ENCODE measurements at places on chromosomes 13 and 19.
A peak's percentile ranks its signal among the peaks of the same experiment; 100 is the strongest.

DNA sequence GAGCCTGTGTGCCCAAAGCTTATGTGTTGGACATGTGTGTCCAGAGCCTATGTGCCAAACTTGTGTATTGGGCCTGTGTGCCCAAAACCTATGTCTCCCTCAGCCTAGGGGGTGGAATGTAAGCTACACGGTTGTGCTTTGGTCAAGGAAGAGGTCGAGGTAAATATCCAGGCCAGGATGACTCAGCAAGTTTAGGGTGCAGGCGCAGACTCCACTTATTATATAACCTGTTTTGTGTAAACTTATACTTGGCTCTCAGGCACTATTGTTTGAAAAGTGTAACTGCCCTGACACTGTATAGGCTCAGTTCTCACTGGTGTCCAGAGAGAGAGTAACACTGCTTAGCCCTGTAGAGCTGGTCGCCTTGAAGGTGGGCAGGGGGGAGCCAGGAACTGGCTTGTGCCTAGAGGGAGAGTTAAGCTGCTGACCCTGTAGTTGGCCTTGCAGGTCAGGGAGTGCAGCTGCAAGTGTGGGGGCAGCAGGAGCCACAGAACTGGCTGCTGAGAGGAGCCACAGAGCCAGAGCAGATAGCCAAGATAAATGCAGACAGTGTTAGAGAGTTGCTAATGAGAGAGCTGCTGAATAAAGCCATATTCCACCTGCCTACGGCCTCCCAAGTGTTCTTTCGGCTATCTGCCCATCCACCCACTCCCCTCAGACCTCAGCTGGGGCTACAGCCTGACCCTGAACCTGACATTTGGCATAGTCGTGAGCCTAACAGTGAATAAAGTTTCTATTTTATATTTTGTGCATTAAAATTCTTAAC is 517.2 kb upstream of the SLITRK1 start:
- no peak for DNase-seq

- no peak for DNase-seq
Measured at GRCh38 chr19:43499042-43499441, 5.5 kb downstream of the PHLDB3 start.

GRCh38 chr19:49486232-49486631 is 1.2 kb upstream of the RPL13A start:
- no peak for DNase-seq

DNA sequence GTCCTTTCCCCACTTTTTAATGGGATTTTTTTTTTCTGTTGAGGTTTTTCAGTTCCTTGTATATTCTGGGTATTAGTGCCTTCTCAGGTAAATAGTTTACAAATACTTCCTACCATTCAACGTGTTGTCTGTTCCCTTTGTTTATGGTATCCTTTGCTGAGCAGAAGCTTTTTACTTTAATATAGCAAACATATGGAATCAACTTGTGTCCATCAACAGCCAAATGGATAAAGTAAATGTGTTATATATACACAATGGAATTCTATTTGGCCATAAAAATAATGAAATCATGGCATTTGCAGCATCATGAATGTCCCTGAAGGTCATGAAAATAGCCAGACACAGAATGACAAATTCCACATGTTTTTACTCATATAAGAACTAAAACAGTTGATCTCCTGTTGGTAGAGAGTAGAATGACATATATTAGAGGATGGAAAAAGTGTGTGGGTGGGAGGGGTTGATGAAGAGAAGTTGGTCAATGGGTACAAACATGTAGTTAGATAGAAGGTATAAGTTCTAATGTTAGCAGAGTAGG is 500.8 kb downstream of the SLITRK6 start:
- no peak for DNase-seq

DNA sequence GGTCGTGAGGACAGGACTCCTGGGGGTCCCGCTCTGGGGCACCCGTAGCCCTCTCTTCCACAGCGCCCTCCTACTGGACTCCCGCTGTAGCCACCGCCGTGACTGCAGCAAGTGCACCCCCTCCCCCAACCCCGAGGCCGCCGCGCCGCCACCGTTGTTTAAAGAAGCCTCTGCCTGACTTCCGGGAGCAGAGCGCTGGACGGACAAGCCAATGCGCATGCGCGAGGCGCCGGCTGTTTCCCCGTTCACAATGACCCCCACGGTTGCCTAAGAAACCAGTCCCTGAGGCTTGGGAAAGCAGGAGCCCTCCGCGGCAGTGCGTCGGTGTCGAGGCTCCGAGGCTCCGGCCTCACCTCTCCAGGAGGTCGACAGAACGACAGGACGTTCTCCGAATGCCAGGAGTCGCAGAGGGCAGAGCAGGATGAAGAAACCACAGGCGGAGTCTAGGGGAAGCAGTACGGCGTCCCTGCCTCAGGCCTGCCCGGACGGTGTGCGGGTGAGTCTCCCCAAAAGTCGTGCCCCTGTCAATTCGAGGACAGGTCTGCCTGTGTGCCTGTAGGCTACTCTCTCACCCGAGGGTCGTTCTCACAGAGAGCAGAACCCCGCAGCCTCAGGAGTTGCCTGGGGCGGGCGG is 70.5 kb upstream of the ZNF420 start:
- peak; percentile 21 for DNase-seq

GRCh38 chr13:95707442-95708390 is 30.8 kb downstream of the DNAJC3 start:
- no peak for DNase-seq

DNA sequence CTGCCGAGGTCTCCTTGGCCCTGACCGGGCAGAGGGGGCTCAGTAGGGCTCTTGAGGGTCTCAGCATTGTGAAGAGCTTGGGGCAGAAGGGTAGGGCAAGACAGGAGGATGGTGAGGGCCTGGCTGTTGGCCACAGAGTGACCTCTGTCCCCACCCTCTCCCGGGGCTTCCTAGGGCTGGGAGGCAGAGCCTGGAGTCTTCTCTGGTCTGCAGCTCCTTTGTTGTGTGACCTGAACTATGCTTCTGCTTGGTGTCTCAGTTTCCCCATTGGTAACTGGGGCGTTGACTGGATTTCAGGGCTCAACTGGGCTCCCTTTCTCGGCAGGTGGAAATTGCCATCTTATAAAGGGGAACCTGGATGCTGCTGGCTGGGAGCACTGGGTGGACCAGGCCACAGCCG is 30.1 kb upstream of the PEPD start:
- DNase-seq, result no peak

DNA sequence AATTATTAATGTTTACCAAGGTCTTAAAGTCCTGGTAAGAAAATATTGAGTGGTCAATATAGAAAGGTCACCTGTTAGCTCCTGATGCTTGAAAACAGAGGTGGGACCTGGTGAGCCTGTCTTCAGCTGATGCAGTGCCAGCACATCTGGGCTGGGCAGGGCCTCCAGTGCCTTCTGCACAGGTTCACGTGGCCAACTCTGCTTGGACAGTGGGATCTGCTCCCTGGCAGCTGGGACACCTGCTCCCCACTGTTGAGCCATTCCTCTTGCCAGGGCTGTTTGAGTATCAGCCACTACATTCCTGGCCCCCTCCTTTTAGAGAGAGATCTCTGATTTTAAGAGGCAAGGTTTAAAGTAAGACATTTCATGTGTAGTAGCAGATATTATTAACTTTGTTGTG is 135.0 kb downstream of the TM9SF2 start:
- DNase-seq, result no peak

- peak; percentile 13 for DNase-seq
Measured at GRCh38 chr19:36916991-36917390, 859 bp downstream of the ZNF568 start.

DNA sequence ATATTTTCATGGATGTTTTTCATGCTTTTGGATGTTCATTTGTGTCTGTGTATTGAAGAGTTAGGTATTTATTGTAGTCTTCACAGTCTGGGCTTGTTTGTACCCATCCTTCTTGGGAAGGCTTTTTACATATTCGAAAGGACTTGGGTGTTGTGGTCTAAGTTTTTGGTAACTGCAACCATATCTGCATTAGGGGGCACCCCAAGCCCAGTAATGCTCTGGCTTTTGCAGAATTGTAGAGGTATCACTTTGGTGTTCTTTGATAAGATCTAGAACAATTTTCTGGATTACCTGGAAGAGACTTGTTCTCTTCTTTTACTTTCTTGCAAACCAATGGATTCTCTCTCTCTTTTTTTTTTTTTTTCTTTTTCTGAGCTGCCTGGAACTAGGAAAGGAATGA is 581.3 kb downstream of the DACH1 start:
- peak; percentile 7 for DNase-seq

GRCh38 chr19:30163663-30164062 is 208.5 kb upstream of the ZNF536 start:
- DNase-seq, result no peak

DNA sequence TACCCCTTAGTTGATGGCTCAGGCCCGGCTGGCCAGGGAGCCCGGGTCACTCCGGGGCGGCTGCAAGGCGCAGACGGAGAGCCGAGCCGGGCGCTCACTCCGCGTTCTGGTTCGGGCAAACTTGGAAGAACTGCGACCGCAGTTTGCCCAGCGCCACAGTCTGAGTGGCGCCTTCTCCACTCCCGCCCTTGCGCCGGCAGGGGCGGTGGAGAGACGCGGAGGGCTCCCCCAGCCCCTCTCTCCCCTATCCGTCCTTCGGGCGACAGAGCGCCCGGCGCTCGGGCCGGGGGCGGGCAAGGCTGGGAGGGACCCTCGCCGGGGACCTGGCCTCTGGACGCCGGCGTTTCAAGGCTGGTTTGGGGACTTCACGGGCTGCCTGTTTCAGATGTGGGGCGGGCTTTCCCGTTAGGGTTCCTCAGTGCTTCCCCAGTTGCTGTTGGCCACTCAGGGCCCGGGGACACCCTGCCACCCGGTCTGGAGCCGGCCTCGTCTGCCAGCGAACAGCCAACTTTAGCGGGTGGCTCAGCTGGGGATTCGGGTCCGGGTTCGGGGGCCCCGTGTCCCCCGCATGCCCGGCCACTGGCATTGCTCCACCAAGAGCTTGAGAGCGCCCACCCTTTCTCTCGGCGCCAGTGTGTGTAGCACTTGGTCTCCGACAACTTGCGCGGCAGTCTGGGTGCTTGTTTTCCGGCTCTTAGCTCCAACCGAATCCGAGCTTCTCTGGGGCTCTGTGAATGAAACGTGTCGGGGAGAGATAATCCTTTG is 1.5 kb downstream of the GPC6 start:
- DNase-seq, result peak; percentile 91

- DNase-seq, result no peak
Measured at GRCh38 chr19:55344444-55344843, 4.8 kb downstream of the KMT5C start.

DNA sequence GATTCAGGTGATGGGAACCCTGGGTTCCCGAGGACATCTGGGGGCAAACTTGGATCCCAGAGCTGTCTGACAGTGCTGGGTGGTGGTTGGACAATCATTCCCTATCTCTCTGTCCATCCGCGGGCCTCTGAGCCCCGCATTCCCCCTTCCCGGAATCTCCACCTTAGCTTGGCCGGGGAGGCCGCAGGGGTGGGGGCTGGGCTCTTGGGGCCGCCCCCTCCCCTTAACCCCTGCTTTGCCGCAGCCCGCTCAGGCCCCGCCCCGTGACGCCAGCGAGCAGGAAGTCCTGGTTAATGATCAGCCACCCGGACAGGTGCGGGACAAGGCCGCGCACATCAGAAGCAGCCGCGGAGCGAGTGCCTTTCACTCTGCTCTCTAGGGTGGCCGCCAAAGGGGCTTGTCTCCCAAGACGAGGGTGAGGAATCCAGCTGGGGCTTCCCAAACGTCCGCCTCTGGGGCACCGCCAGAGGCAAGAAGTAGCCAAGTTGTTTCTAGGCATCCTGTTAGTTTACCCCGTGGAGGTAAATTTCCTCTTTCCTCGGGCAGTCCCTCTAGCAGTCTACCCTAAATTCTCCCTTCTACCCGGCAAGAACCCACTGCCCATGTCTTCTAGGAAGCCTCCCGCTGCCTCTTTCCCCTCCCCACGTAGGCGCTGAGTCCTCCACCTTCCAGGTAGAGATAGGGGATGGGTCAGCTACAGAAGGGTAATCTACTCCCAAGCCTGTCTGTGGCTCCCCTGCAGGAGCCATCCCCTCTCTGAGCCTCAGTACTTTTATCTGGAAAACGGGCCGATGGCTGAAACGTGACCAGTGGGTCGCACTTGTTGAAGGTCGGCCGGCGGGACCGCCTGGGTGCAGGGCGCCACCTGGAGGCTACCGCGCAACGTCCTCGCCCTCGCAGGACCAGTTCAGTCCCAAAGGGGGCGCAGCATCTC is 3.0 kb downstream of the IRF2BP1 start:
- DNase-seq, result peak; percentile 81

GRCh38 chr19:42176649-42176989 is 40.9 kb downstream of the DEDD2 start:
- DNase-seq, result no peak

DNA sequence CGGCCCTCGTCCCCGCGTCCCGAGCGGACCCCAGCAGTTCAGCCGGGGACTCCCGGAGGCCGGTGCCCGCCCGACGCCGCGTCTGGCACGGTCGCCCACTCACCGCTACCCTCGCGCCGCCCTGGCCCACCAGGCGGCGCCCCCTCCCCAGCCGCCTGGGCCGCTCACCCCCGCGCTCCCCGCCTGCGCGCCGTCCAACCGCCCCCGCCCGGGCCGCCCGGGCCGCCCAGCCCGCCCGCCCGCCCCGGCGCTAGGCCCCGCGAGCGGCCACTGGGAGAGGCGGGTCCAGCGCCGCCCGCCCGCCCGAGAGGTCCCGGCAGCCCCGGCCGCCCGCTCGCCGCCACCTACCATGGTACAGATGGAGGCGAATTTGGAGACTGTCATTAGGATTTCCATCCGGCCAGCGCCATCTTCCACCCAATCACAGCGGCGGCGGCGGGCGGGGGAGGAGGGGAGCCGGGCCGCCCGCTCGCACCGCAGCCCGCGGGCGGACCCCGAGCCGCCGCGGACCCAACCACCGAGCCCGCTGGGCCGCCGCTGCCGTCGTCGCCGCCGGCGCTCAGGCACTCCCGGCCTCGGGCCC is at the start of gene USP12:
Gene USP12 (minus strand): TSS at position 568 of the 583 bp plus-strand sequence. CDS start 172 bp downstream, at position 396.
- DNase-seq, result no peak

DNA sequence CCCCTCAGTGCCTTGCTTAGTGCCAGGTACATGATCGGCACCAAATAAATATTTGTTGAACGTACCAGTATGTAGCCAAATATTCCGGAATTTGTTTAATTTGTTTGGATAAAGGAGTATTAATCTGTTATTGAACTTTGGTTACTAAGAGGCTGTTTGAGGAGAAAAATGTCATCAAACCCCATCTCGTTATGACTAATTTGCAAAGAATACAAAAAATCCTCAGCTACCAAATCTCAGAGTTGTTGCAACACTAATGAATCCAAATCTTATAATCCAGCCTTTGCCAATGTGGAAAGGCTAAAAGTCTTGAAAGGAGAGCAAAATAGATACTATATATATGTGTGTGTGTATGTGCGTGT is 79.5 kb downstream of the KLF5 start:
- DNase-seq, result peak; percentile 47

GRCh38 chr19:656751-657559 is 6.1 kb downstream of the RNF126 start:
- no peak for DNase-seq

DNA sequence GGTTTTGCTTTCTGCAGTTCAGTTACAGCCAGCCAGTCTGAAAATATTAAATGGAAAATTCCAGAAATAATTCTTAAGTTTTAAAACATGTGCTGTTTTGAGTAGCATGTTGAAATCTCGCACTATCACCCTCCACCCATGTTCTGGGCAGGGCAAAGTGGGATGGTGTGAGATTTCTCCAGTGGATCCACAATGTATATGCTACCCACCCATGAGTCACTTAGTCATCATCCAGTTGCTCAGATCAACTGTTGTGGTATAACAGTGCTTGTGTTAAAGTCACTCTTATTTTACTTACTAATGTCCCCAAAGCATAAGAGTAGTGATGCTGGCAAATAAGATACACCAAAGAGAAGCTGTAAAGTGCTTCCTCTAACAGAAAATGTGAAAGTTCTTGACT is 56.4 kb downstream of the CYSLTR2 start:
- no peak for DNase-seq

- no peak for DNase-seq
Measured at GRCh38 chr19:4120559-4121272, 3.2 kb downstream of the MAP2K2 start.

Data from amniotic epithelial cell (primary cell).